ENCODE measurements at places on chromosomes 5 and 9.

DNA sequence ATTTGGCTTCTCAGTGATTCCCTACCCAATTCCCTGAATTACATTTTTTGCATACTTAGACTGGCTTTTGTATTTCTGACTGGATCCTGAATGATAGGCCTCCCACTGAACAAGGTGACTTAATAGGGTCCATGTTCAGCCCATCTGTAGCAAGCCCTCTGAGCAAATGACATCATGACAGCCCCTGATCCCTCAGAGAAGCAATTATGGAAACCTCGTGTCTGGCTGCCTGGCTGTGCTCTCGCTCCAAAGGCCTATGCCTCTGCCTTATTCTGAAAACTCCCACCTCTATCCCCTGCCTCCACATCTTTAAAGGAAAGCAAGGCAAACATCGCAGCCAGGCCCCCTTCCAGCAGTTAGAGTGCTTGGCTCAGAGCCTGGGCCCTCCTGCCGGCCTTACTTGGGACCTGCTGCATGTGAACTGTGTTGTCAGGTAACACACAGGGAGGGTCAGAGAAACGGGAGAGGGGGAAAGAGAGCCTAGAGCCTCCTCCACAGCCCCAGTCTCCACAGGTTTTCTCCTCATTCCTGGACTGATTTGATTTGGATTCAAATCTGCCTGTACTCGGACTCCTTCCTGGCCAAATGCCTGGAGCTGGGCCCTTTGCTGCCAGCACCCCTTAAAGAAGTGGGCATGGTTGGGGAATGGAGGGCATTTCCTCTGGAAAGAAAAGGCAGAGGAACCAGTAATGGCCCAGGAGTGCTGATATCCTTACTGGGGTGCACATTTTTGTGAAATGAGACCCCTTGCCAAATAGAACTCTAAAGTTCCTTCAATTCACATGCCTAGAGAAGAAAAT, 3.8 kb downstream of the DCANP1 start:
- H3K4me3 ChIP-seq: no peak overlapping the region
- no peak for DNase-seq
- H3K27ac ChIP-seq: no peak overlapping the region
- no peaks in the 10 kb centered on the region for H3K4me1 ChIP-seq
- H3K27me3 ChIP-seq: peaks cover 2% of the 10 kb centered on the region

GRCh38 chr5:7676455-7676854, 174.5 kb downstream of the CFAP90 start:
- H3K4me3 ChIP-seq: no peak overlapping the region
- no peak for DNase-seq
- H3K36me3 ChIP-seq: no peaks in the 10 kb centered on the region
- H3K27me3 ChIP-seq: no peaks in the 10 kb centered on the region
- H3K27ac ChIP-seq: no peak overlapping the region

DNA sequence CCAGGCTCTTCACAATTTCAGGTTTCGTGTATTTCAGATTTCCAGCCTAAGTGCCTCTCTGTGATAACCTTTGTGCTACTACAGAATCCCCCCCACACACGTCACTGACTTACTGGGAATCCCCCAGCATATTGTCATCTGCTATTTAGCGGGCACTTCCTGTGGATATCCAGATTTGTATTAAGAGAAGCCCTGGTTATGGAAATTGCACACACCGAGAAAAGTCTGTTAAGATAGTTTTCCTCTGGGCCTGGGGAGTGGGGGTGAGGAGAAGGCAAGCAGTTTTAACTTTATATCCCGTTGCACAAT, 269.9 kb downstream of the MED10 start:
- no peaks in the 10 kb centered on the region for H3K36me3 ChIP-seq
- H3K4me3 ChIP-seq: no peak overlapping the region
- no peaks in the 10 kb centered on the region for H3K27me3 ChIP-seq
- H3K4me1 ChIP-seq: no peaks in the 10 kb centered on the region
- DNase-seq: no peak

GRCh38 chr5:113038136-113038535, 61.5 kb downstream of the DCP2 start:
- no peak overlapping the region for H3K4me3 ChIP-seq
- no peaks in the 10 kb centered on the region for H3K27me3 ChIP-seq
- DNase-seq: no peak

DNA sequence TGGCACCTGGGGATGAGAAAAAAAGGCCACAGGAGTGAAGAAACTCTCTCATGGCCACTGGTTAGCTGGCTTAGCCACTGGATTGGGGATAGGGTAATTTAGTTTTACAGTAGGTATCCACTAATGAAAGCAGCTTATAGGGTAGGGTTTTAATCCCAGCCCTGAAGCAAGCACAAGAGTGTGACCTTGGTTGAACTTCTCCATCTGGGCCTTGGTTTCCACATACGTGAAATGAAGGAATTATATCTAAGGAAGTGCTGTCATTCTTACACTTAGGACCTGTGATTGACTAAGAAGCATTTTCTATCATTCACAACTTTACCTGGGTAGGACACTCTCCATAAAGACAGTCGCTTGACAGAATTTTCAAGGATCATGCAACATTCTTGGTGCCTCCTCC, 49.6 kb downstream of the FAT2 start:
- H3K36me3 ChIP-seq: no peaks in the 10 kb centered on the region
- no peak overlapping the region for H3K4me3 ChIP-seq
- no peaks in the 10 kb centered on the region for H3K27me3 ChIP-seq
- no peak overlapping the region for H3K27ac ChIP-seq
- peaks cover 6% of the 10 kb centered on the region for H3K4me1 ChIP-seq

DNA sequence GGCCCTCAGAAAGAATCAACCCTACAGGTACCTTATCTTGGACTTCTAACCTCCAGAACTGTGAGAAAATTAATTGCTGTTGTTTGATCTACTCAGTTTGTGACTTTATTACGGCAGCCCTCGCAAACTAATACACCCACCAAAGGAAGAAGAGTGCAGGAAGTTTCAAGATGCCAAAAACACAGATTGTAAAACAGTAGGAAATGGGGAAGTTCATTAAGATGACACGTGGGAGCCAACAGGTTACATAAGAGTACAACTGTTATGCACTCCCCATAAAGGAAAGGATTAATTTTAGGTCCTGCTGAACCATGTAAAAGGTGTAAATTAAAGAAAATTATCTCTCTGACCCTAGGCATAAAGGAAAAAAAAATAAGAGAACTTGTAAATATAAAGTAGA, 294.3 kb downstream of the EPB41L4A start:
- DNase-seq: no peak
- no peak overlapping the region for H3K4me3 ChIP-seq
- no peak overlapping the region for H3K27ac ChIP-seq
- peaks cover 5% of the 10 kb centered on the region for H3K36me3 ChIP-seq

Measured in naive thymus-derived CD8-positive, alpha-beta T cell (primary cell).